ENCODE measurements at places on chromosomes 12 and 14.

GRCh38 chr12:95601091-95601961 is 50.0 kb upstream of the USP44 start:
- DNase-seq = no peak

GRCh38 chr14:78153064-78153341 is 17.2 kb upstream of the NRXN3 start:
- peak; percentile 17 for DNase-seq

GRCh38 chr14:91220581-91221000 is 23.9 kb downstream of the GPR68 start:
- DNase-seq = no peak

DNA sequence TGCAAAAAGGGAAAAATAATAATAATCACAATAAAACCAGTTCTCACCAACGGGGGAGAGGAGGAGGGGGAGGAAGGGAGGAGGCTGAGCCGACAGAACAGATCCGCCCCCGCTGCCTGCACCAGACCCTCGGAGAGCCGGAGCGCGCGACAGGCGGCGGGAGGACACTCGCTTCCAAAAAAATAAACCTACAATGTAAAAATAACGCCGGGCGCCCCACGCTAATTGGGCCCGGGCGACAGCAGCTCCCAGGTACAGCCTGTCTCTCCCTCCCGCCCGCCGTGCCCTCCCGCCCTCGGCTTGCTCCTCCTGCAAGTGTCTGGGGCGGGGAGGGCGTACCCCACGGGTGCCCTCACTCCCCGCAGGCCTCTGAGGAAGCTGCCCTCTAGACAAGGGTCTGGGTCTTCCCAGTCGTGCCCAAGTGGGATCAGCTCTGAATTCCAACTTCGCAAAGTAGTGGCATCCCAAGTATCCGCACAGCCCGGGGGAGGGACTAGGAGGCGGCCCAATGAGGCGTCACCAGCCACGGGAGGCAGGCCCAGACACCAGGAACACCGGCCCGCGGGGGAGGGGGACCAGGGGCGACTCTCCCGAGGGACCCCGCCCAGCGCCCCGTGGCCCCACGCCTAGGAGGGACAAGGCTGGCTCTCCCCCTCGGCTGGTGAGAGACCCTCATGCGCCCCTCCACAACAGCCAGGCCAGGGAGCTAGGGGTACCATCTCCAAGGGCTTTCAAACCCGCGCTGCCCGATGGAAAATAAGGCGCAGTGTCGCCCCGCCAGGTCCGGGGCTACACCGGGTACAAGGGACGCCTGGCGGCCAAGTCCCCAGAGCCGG is 1.0 kb downstream of the NCOR2 start:
- DNase-seq = peak; percentile 75

- DNase-seq = no peak
Observed at GRCh38 chr14:80978403-80978802, 23.0 kb downstream of the TSHR start.

DNA sequence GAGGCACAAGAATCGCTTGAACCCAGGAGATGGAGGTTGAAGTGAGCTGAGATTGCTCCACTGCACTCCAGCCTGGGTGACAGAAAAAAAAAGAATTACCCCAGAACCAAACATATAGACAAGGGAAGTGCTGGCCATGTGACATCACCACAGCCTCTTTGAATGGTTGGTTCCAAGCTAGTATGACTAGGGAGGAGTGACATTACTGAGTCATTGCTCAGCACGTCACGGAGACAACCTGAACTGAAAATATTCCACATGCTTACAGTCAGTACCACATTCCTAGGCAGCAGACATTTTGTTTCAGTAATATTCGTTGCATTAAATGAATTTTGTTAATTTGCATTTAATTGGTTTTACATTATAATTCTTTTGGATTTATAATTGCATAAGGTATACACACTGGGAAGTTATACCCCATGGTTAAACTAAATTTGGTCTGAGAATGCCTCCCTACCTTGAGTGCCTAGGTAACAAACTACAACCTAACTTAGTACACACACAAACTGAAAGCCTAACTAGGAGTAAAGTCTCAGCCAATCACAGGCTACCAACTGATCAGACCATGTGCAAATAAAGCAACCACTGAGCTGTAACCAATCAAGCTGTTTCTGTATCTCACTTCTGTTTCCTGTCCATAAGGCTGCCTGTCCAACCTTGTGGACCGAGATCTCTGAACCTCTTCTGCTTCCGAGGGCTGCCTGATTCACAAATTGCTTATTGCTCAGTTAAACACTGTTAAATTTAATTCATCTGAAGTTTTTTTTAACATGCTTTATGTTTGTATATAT is 164.4 kb downstream of the CAND1 start:
- peak; percentile 64 for DNase-seq

DNA sequence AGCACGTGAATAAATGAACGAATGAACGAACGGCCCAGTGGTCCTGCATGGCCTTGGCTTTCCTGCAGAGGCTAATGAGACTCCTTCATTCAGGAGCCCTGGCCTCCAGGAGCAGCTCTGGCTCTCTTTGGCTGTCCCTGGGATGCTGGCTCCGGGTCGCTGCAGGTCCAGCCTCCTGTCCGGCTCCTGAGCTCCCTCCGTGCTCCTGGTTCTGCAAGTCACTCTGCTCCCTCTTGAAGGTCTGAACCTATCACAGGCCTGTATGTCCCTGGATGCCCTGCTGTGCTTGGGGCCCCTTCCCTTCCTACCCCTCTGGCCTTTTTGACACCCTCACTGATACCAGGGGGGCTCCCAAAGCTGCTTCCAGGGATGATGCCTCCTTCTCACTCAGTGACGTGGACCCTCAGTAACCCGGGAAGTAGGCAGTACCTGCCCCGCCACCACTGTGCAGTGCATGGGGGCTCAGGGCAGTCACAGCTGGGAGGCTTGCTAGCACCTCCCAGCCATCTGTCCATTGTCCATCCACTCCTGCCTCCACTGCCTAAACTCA is 133.7 kb upstream of the C14orf180 start:
- DNase-seq = no peak

- DNase-seq = no peak
Observed at GRCh38 chr14:99296517-99296916, 24.5 kb upstream of the BCL11B start.

GRCh38 chr12:49201595-49202295 is 12.9 kb upstream of the TUBA1A start:
- DNase-seq = peak; percentile 22

DNA sequence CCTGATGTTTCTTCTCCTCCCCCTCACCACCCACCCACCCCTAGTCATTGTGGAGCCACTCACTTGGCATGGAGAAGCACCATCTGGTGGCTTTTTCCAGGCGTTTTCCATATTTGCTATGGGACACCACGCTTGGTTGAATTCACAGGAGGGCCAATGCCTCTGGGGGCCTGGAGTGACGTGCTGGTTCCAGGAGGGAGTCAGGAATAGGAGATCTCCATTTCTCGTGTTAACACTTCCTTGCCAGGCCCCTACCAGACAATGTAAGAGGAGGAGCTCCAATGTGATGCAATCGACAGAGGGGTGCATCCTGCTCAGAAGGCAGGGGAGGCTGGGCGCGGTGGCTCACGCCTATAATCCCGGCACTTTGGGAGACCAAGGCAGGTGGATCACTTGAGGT is 21.6 kb upstream of the TESC start:
- DNase-seq = no peak

DNA sequence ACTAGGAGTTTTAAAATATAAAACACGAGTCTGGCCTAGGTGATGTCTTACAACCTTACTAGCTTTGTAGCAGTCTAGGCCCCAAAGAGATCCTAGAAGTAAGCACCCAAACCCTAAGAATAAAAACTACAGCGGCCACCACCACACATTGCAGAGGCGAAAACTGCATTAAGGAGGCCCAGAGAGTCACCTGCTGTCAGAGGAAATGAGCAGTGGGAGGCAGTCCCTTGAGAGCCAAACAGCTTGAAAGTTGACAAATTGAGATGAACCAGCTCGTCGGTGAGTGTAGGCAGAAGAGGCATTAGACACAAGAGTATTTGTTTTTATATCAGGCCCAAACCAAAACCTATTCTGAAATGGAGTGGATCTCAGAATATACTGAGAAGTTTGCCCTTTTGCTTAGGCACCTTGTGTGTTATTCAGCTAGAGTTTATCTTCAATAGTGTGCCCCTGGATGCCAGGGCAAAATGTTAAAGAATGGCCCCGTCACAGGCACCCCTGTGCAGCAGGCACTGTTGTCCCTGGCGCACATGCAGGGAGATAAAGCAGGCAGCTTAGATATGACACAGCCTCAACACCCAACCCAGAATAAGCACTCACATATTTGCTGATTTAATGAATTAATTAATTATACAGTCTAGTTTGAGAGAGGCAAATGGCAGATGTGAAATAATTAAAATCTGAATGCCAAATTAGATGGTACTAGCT is 56.7 kb downstream of the TTC7B start:
- DNase-seq = no peak

GRCh38 chr14:58631732-58632131 is 6.0 kb upstream of the DACT1 start:
- no peak for DNase-seq

- no peak for DNase-seq
Observed at GRCh38 chr12:111194703-111195051, 174.2 kb downstream of the PHETA1 start.

- DNase-seq = no peak
Observed at GRCh38 chr14:100844082-100844408, 18.1 kb downstream of the MEG3 start.

DNA sequence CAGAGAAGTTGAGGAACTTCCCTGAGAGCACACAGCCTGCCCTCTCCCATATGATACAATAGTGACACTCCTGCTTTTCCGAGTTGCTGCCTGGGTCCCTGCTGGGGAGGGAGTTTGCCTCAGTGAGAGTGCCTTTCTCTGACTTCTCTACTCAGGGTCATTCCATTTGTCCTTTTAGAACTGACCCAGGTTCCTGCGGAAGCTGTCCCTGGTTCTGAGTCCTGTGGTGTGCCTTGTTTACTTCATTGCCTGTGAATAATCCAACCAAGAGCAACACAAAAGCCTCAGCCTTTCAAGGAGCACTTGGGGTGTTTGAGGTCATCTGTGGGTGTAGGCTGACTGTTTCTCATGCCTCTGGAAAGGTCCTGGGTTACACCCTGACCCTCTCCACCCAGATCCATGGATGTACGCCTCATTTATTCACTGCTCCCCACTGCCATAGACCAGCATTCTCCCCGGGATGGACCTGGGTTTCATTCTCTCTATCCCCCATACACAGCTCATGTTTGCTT is 13.6 kb downstream of the SERPINA1 start:
- no peak for DNase-seq

DNA sequence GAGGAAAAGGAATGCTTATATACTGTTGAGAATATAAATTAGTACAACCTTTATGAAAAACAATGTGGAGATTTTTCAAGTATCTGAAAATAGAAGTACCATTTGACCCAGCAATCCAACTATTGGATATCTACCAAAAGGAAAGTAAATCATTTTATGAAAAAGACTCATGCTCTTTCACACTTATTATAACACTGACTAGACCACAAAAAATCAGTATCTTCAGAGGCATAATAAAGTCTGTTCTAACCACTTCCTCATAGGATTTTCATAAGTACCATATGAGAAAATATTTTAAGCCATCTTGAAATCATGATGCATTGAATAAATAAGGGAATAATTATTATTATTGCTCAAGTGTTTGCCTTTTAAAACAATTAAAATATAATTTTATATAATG is 90.8 kb downstream of the SLCO1B1 start:
- no peak for DNase-seq

DNA sequence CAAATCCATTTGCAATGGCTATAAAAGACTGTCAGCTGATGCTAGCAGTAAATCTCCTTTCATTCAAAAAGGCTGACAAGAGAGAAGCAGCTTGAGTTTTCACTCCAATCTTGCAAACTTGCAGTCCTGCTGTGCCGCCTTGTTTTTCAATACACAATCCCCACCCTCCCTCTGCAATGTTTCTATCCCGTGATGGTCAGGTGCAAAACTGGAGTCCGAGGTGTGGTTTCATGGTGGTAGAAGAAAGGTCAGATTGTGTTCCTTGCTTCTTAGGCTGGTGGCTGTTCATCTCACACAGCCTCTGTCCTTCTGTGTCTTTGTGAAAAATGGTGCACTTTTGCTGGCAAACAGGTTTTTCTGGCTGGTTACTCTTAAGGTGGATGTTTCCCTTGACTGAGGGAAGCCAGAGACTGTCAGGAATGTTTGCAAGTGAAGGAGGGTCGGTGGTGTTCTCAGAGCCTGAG is 27.7 kb upstream of the TBX3 start:
- no peak for DNase-seq

DNA sequence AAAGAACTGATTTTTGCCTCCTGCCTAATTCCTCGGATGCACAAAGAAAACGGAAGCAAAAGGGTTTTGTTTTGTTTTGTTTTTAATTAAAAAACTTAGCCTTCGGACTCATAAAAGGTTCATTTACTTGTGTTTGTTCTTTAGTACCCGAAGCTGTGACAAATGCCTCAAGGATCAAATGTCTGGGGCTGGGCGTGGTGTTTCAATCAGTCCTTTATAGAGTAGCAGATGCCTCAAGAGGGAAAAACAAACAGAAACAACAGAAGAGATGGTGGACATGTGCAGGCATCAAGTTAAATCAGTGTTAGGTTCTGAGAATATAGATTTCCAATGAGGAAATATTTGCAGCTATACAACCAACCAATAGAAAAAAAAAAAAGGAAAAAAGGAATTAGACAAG is 1.6 kb upstream of the WIF1 start:
- DNase-seq = no peak

DNA sequence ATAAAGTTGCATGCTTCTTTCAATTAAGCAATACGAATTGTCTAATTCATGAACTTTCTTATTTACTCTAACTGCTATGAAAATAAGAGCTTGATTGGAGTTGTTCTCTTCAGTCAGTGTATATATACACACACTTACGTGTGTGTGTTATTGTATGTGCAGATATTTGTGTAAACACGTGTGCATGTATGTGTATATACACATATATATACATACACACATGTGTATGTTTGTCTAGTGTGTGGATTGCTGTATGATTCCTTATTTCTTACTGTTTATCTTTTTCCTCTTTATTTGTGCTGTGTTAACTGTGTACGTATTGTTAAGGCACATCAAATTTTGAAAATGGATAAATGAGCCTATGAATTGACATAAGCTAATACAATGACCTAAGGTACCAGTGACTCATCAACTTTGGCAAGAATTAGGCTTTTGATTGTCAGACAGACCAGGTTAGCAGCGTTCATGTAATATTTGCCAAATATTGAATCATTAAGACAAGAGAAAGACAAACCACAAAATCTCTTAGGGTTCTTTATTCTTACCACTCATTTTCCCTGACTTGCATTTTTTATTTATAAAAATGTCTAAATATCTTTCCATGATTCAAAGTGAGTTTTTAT is 423.9 kb downstream of the SOX5 start:
- no peak for DNase-seq

DNA sequence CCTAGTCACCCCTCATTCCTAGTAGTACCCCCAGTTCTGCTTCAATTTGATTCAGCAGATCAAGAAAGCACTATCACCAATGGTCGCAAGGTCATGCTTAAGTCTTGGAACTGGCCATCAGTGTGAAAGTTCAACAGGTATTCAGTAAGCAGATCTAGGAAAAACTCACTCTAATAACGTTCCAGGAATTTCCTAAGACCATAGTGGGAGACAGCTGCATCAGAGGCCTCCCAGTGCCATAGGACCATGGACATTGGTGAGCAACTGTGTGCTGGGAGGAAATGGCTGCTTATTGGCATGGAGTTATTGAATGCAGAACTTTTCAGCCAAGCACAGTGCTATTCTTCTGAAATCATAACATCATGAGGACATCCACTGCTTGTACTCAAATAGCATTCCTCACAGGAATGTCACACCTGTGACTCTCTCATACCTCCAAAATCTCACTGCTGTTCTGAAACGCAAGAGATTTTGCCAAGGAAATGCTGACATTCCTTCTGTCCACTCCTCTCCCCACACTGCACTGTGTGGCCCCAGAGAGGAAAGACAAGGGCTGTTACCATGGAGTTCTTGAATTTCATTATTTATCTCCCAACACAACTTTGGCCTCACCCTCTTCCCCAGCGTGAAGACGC is 30.9 kb upstream of the MDM2 start:
- no peak for DNase-seq
